Panc1 (cell line): ENCODE measurements at places on chromosomes 1 and 21.

DNA sequence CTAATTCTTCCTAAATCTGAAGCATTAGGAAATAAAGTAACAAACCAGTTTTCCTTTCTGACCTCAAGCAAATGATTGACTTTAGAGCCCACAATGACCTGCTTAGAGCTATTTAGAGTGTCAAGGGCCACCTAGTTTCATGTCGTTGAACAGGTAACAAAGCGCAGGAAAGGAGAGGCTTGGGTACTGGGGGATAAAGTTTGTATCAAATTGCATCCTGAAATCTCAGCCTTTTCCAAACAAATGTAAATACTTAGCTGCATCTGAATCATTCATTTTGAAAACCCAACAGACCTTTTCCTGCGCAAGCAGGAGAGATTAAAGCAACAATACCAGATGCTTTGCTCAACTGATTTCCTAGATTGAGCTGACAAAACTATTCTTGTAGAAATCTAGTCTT lies 121.2 kb downstream of the NRIP1 start:
- H3K27ac ChIP-seq: no peak overlapping the region
- no peak overlapping the region for H3K4me3 ChIP-seq
- no peaks in the 10 kb centered on the region for H3K27me3 ChIP-seq
- H3K4me1 ChIP-seq: no peaks in the 10 kb centered on the region

- DNase-seq: peak; percentile 20
- H3K27me3 ChIP-seq: no peaks in the 10 kb centered on the region
- H3K36me3 ChIP-seq: no peaks in the 10 kb centered on the region
- H3K4me1 ChIP-seq: no peaks in the 10 kb centered on the region
- H3K27ac ChIP-seq: no peak overlapping the region
Observed at GRCh38 chr1:58515794-58516401, 30.6 kb downstream of the OMA1 start.

GRCh38 chr1:54800041-54800898 lies 853 bp downstream of the TTC22 start:
- H3K4me3 ChIP-seq: no peak overlapping the region
- no peaks in the 10 kb centered on the region for H3K27me3 ChIP-seq
- no peak overlapping the region for H3K27ac ChIP-seq
- no peak for DNase-seq
- H3K4me1 ChIP-seq: no peaks in the 10 kb centered on the region
- no peaks in the 10 kb centered on the region for H3K36me3 ChIP-seq

DNA sequence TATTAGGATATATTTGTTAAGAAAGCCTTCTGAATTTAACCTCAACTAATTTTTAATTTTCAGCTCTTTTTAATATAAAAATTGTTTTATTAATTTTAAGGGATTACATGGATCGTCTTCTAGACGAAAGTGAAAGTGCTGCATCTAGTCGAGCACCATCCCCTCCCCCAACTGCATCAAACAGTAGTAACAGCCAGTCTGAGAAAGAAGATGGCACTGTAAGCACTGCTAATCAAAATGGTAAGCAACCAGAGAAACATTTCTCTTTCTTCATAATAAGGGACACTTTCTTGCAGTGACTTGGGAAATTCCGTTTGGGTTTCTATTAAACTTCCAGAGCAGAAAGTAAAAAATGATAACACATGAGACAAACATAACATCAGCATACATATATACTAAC lies 56.9 kb downstream of the MIER1 start:
- no peak overlapping the region for H3K4me3 ChIP-seq
- peaks cover 66% of the 10 kb centered on the region for H3K36me3 ChIP-seq
- H3K27ac ChIP-seq: no peak overlapping the region; the same call in 1 of the 2 replicates
- H3K27me3 ChIP-seq: no peaks in the 10 kb centered on the region
- H3K4me1 ChIP-seq: peaks cover 9% of the 10 kb centered on the region; the same call in 1 of the 2 replicates

- no peak overlapping the region for H3K27ac ChIP-seq
- H3K4me1 ChIP-seq: no peaks in the 10 kb centered on the region
- H3K27me3 ChIP-seq: no peaks in the 10 kb centered on the region
- no peak for DNase-seq
- H3K36me3 ChIP-seq: no peaks in the 10 kb centered on the region
Observed at GRCh38 chr1:71264039-71264438, 183.2 kb upstream of the ZRANB2 start.

DNA sequence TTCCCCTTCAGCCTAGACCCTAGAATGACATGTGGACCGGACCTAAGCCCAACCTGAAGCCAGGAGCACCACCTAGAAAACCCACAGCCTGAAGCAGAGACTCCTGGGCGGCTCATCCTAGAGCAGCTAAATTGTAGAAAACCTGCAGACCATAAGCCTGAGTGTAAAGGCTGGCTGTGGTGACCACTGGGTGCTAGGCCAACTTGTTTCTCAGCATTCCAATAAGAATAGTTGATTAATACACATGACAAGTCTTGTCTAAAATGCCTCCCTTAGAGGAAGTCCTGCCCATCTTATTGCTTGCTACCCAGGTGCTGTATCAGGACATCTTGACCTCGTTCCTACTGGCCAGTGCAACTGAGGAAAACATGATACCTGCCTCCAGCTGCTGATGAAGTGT lies 23.3 kb upstream of the CASQ2 start:
- no peaks in the 10 kb centered on the region for H3K36me3 ChIP-seq
- no peak for DNase-seq
- H3K27me3 ChIP-seq: no peaks in the 10 kb centered on the region
- no peak overlapping the region for H3K27ac ChIP-seq

- no peaks in the 10 kb centered on the region for H3K27me3 ChIP-seq
- no peak for DNase-seq
- H3K4me1 ChIP-seq: peaks cover 55% of the 10 kb centered on the region
- H3K27ac ChIP-seq: peak overlapping the region; percentile 76
- no peak overlapping the region for H3K4me3 ChIP-seq
Observed at GRCh38 chr1:27536767-27537166, 46.8 kb upstream of the WASF2 start.

DNA sequence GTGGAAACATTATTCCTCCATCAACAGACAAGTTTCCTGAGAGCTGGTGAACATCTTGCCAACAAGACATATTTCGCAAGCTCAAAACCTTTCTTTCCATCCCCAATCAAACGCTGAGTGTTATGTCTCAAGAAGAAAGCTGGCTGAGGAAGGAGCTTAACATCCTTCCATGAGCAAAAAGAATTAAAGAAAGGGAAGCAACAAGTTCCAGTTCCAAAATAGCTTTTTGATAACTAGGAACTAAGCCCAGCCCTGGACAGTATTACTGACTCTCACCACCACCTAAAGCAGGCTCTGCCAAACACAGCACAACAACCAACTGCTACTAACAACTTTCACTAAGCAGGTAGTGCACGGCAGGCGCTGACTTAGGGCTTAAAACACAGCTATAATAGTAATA lies 50.2 kb downstream of the CAPZB start:
- H3K27ac ChIP-seq: peak overlapping the region; percentile 99; the same call in 1 of the 2 replicates
- no peaks in the 10 kb centered on the region for H3K27me3 ChIP-seq
- H3K36me3 ChIP-seq: 0 out of 2 replicates have a peak, but pooled peaks cover 9% of the 10 kb centered on the region
- H3K4me3 ChIP-seq: no peak overlapping the region

DNA sequence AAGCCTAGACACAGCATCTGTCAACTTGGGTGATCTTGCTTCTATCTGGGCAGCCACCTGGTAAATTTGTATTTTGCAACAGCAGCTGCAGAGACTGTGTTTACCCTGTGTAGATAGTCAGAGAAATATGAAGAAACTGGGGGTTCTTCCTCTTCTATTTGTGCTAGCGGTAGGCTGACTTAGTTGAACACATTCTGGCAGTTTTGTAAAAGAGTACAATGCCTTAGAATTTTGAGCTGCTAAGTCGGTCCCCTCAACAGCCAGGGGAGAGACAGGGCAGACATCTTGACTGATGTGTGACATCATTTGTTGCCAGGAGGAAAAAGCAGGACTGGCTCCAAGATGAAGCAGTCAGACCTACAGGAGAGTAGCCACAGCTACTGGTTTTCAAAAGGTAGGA lies 53.7 kb downstream of the KCNJ6 start:
- H3K4me3 ChIP-seq: no peak overlapping the region
- no peaks in the 10 kb centered on the region; the same call in 1 of the 2 replicates for H3K27me3 ChIP-seq
- H3K27ac ChIP-seq: no peak overlapping the region
- no peaks in the 10 kb centered on the region for H3K36me3 ChIP-seq

GRCh38 chr1:233629305-233629935 lies 15.5 kb downstream of the KCNK1 start:
- no peaks in the 10 kb centered on the region for H3K4me1 ChIP-seq
- no peaks in the 10 kb centered on the region for H3K36me3 ChIP-seq
- H3K27ac ChIP-seq: no peak overlapping the region
- peaks cover 15% of the 10 kb centered on the region for H3K27me3 ChIP-seq
